ENCODE measurements at places on chromosomes 4 and X.

GRCh38 chr4:145709843-145710242 is 29.9 kb downstream of the C4orf51 start:
- peaks cover 17% of the 10 kb centered on the region for H3K4me1 ChIP-seq
- no peak overlapping the region for H3K27ac ChIP-seq
- H3K4me3 ChIP-seq = no peak overlapping the region
- DNase-seq = no peak
- H3K36me3 ChIP-seq = no peaks in the 10 kb centered on the region
- H3K27me3 ChIP-seq = peaks cover 6% of the 10 kb centered on the region

DNA sequence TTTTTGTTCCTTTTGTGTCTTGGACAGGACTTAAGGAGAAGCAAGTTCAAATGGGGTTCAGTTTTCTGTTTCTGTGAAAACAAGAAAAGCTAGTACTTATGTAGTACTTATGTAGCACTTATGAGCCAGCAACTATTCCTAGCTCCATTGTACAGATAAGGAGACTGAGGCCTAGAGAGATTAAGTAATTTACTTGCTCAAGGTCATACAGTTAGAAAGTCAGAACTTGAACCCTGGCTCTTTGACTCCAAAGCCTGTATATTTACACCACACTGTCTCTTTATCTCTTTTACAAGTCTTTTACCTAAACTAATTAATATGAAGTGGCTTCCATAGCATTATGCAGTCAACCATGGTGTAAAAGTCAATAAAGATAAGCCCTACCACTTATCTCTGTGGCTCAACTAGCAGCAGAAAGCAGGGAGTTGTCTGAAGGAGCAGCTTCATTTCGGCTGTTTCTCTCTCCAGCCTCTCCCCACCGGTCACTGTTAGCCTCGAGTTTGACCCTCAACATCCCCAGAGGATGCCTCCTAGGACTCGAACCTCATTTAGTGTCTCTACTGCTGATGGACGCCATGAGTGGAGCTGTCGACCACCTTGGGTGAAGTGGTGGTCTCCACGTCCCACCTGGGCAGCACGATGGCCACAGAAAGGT is 209.9 kb downstream of the SHROOM3 start:
- H3K4me1 ChIP-seq = no peaks in the 10 kb centered on the region
- H3K27ac ChIP-seq = no peak overlapping the region

DNA sequence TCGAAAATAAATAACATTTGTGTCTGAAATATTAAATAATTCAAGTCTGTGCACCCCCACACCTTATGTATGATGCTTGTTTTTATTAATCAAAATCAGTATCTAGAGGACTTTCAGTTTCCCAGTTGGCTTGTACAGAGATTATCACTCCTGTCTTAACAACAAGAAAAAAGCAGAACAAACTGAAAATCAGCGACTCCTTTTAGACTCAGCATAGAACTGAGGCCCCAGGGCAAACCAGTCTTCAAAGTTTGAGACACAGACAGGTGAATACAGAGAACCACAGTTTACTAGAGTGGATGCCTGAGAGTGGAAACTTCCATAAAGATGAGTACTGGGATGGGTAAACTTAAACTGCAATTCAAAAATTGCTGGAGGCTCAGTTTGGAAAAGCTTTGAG is 142.8 kb upstream of the KLF8 start:
- no peaks in the 10 kb centered on the region for H3K4me1 ChIP-seq
- H3K36me3 ChIP-seq = no peaks in the 10 kb centered on the region
- DNase-seq = no peak
- no peak overlapping the region for H3K4me3 ChIP-seq

DNA sequence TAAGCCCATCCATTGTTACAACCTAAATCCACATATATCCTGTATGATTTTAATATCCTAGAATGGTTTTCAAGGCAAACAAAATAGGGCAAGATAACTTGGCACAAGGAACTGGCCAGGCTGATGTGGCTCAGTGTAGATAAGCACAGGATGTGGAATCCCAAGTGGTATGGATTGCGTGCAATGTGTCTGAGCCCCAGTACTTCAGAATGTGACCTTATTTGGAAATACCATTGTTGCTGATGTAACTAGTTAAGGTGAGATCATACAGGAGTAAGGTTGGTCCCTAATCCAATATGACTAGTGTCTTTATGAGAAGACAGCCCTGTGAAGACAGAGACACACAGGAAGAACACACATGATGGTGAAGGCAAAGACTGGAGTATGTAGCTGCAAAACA is 72.4 kb downstream of the IL21 start:
- peaks cover 86% of the 10 kb centered on the region for H3K4me1 ChIP-seq
- H3K4me3 ChIP-seq = peak overlapping the region; percentile 57
- peak overlapping the region; percentile 59 for H3K27ac ChIP-seq
- no peaks in the 10 kb centered on the region for H3K27me3 ChIP-seq
- no peak for DNase-seq

DNA sequence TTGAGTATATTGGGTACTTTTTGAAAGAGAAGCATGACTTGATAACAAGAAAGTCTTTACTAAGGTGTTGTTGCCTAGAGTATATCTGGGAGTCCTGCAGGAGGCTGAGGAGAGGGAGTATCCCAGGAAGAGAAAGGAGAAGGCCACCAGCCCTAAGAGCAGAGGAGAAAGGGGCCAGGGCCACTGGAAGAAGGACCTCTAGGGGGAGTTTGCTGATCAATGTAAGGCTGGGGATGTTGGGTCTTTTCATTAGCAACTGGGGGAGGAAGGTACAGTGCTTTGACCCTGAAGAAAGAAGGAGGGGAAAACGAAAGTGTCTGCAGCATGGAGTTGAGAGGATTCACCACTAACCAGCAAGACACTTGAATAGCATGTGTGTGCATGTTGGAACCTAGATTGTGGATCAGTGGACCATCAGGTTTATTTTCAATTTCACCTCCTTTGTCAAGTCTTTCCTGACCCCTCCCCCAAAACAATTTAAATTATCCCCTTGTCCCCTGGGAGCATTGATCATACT is 4.5 kb downstream of the SMIM9 start:
- H3K27me3 ChIP-seq = peaks cover 17% of the 10 kb centered on the region
- H3K36me3 ChIP-seq = no peaks in the 10 kb centered on the region
- no peak for DNase-seq
- H3K27ac ChIP-seq = no peak overlapping the region

Measured in activated T-cell treated with anti-CD3 and anti-CD28 coated beads, Interleukin-2, amount 50 U/mL, for 24 hours (primary cell).